ENCODE measurements at places on chromosomes 11 and 22.

DNA sequence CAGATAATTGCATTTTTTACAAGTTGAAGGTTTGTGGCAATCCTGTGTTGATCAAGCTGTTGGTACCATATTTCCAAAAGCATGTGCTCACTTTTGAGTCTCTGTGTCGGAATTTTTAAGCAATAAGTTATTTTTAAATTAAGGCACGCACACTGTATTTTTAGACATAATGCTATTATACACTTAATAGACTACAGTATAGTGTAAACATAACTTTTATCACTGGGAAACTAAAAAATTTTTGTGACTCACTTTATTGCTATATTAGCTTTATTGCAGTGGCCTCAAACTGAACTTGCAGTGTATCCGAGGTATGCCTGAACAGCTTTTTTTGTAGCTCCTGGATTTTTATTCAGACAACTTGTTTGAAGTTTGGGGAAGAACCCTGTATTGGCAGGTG, 31.3 kb upstream of the RRM1 start:
- DNase-seq: no peak

DNA sequence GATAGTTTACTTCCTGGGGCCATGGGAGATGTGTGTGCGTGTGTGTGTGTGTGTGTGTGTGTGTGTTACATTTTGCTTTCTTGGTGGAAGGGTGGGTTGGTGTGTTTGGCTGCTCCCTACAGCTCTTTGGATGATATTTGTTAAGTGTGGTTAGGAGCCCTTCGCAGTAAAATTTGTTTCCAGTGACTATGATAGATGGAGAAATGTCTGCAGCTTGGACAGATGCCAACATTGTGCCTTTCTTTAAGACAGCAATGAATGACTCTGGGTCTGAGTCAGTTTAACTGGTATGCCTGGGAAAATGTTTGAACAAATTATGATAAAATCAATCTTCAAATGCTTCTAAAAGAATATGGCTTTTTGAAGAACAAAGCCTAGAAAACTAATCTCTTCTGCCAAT, 102.7 kb upstream of the TRPC6 start:
- peak; percentile 4 for DNase-seq

GRCh38 chr11:45745065-45745811, 59.7 kb upstream of the SLC35C1 start:
- DNase-seq: no peak

GRCh38 chr22:24430431-24431308, 3.3 kb downstream of the ADORA2A start:
- no peak for DNase-seq

DNA sequence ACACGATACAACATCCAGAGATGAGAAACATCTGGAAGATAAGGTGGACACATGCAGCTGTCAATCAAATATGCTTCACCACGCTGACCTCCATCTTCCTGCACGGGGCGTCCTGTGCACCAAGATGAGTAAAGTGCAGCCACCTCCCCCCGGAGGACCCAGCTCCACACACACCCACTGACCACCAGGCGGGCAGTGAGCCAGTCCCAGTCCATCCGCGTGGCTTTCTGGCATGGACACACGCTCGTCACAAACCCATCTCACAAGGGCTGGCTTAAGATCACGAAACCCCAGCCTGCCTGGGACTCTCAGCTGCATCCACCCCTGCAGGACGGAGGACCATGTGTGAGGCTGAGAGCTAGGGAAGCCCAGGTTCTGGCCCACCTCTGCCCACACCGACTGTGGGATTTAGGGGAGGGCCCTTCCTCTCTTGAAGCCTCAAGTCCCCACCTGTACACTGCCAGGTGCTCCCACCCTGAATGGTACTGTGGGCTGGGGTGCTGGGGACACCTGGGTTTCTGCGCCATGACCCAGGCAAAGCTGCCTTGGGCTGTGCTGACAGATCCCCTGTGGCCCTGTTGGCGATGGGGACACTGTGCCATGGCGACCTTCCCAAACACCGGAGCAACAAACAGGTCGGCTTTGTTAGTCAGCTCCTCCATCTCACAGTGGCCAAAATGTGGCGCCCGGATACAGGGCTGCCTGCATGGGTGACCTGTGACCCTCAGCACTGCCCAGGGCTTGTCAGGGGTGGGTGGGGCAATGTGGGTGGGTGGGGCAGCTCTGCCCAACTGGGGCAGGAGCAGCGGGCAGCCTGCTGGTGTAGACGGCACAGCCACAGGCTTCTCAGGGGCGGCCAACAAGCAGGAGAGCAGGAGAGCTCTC, 629.0 kb downstream of the TBC1D22A start:
- DNase-seq: no peak

DNA sequence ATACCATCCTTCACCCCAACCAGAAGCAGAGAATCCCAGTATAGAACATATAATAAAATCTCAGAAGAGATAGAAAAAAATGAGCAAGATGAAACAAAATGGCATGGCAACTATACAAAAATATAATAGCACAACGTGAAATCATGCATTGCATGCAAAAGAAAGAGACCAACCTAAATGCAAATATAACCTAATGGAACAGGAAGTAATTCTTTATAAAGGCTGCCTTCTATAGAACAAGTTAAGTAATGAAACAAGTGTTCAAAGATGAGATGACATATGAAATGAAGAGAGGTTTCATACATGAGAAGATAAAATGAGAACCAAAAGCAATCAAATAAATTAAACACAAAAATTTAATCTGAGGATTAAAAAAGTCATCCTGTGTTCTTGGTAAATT, 18.5 kb upstream of the ARHGAP20 start:
- no peak for DNase-seq

DNA sequence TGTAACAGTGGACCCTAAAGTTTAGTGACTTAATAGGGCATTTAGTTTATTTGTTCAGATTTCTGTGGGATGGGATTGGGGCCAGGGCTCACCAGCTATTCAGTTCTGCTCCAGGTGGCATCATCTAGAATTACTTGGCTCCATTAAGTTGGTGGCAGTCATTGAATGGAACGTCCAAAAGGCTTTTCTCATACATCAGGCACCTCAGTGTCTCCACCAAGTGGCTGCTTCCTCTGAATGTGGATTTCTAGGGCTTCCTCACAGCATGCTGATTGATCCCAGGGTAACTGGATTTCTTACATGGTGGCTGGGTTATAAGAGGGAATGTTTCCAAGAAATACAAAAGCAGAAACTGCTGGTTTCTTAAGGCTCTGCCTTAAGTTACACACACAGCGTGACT, 34.7 kb downstream of the USP47 start:
- no peak for DNase-seq

DNA sequence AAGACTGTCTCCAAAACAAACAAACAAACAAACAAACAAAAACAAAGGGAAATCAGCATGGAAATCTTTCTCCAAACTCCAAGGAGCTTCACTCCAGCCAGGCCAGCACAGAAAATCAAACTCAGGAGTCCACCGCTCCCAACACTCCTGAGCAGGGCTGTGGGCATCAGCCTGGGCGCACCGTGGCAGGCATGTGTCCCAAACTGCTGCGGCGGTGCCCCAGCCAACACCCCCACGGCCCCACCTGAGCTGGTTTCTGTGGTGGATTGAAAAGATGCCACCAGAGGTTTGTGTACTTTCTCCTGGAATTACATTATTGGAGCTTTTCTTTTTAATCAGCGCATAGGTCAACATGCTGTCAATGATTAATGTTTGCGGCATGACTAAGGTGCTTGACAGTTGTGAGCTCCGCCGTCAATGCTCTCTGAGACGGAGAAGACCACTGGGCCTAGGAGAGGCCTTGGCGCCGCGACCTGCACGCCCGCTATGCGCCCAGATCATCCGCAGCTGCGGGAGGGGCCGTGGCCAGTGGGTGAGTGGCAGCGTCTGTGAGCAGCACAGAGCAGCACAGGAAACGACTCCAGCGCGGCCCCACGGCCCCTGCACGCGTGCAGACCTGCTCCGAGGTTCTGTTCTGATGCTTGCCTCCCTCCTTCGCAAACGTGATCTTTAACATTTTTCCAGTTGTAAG, 18.1 kb downstream of the DRD4 start:
- DNase-seq: no peak

GRCh38 chr11:110081462-110082376, 11.5 kb upstream of the ZC3H12C start:
- DNase-seq: no peak

GRCh38 chr11:87355596-87355995, 317.9 kb downstream of the TMEM135 start:
- DNase-seq: no peak

- DNase-seq: no peak
These were observed 11.1 kb downstream of the KLHL35 start for GRCh38 chr11:75421902-75422247.

GRCh38 chr11:36090356-36091109, 146.7 kb downstream of the LDLRAD3 start:
- DNase-seq: no peak

- DNase-seq: no peak
These were observed 33.2 kb upstream of the CAVIN3 start for GRCh38 chr11:6353367-6353987.

DNA sequence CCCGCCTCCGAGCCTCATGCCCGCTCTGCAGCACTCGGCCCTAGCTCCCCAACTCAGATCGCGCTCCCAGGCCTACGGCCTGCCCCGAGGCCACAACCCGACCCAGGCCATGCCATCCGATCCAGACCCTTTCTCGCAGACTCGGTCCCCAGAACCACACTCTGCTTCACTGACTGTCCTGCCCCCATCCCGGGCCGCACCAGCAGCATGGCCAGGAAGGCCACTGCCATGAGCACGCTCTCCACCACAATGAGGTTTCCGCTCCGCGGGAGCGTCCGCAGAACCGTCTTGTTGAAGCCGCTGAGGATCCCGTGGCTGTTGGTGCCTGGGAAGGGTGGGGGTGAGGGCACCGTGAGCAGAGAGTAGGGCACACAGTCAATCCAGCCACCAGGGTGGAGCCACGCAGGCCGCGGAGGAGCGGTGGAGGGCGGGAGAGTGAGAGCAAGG, 6.4 kb downstream of the UNC93B1 start:
- no peak for DNase-seq

GRCh38 chr11:92266806-92267205, 42.2 kb downstream of the FAT3 start:
- DNase-seq: no peak

DNA sequence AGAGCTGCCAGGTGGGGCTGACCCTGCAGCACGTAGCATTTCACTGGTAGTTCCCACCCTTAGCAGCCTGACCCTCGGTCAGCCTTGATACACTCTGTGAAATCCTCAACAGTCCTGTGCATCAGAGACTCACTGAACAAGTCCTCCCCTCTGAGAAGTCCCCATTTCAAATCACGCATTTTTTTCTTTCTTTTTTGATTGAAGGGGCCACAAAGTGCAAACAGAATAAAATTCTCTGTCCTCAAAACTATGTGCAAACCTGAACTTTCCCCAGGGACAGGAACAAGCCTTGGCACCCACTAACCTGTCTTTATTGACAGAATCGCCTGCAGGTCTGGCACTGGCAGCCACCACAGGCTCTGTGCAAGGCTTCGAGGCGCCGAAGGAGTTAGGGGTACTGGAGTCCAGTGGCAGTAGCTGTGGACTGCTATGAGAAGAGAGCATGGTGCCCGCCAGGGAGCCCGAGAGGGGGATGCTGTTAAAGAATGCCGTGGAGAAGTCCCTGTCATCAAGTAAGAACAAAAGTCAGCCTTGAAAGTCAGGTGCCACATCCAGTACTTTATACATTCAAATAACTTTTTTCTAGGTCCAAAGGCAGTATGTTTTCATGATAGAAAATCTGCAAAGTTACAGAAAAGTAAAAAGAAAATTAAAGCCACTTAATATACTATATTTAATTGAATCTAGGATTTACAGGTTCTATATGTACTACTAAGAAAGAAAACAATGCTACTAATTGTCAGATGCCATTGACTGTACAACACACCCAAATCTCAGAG, 53.8 kb downstream of the HIRA start:
- DNase-seq: no peak

DNA sequence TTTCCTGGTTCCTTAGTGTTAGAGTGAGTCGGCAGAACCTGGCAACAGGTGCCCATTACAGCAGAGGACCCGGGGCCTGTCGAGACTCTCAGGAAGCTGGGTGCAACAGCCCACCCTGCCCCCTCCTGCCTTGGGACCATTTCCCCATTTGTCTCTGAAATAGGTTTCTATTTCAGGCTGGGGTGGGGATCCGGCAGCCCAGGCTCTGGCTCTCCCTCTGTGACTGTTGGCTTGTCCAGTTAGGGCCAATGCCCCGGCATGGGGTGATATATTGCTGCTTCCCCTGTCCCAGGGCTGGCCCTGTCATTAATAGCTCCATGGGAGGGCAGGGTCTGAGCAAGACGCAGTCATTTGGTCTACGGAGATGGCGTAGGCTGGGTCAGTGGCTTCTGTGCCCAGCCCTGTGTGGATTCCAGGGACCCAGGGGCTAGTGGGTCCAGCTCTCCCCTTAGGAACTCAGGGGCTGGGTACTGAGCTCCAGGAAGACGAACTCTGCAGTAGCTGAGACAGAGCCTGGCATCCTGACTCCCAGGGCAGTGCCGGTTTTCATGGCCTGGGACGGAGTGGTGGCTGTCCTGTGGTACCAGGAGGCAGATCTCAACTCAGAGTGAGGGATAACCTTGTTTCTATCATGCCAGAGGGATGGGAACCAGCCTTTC, 2.7 kb downstream of the P2RY6 start:
- DNase-seq: no peak

GRCh38 chr11:3970108-3970507, 114.6 kb downstream of the STIM1 start:
- DNase-seq: no peak

DNA sequence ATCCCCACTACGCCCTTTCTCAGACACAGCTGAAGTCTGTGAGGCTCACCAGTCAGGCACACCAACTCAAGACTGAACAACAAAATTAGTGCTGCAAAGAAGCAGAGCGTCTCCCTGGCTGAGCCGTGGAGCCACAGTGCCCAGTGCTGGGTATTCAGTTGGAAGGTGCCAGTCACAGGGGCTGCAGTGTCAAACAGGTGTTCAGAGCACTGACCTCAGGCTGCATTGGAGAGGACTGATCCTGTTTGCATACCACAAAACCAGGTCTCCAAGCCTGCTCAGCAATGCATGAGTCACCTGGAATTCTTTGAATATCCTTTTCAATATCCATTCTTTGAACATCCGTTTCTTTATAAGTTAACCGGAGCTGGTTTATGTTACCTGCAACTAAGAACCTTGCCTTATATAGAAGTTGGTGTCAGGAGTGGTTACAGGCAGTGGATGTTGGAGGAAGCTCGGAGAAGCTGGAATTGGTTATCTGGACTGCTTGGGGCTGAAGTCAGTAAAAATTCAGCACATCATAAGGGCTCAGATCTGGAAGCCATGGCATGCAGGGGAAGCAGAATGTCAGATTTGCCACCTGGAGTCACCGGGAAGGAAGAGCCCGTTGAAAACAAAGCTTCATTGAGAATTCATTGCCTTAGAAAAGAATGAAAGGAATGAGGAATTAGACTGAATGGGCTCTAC, 30.3 kb downstream of the PDGFB start:
- DNase-seq: no peak

- DNase-seq: no peak
These were observed 208.8 kb downstream of the DCDC1 start for GRCh38 chr11:31160504-31161422.

Measured in T1000 (cell line).